ENCODE measurements at places on chromosomes 6 and 20. TPM values are rescaled to one million over a fixed set of nuclear protein-coding genes. Genes with fewer than 3 reads are reported as not detected.

The SLC52A3 gene
- total RNA-seq: 5.9 TPM

The DNAH8 gene
- total RNA-seq: 0.06 TPM

The CAGE1 gene
- total RNA-seq: not detected

The TSPO2 gene
- not detected for total RNA-seq

The PNPLA1 gene
- total RNA-seq: 0.29 TPM

The TGM3 gene
- total RNA-seq: not detected

The RBM24 gene
- total RNA-seq: 2.0 TPM

The TMEM244 gene
- total RNA-seq: not detected

- no peak for DNase-seq
Observed at GRCh38 chr6:146515212-146515611, 28.4 kb upstream of the RAB32 start.

GRCh38 chr6:15879371-15880261, 216.8 kb upstream of the DTNBP1 start:
- DNase-seq: peak; percentile 56

DNA sequence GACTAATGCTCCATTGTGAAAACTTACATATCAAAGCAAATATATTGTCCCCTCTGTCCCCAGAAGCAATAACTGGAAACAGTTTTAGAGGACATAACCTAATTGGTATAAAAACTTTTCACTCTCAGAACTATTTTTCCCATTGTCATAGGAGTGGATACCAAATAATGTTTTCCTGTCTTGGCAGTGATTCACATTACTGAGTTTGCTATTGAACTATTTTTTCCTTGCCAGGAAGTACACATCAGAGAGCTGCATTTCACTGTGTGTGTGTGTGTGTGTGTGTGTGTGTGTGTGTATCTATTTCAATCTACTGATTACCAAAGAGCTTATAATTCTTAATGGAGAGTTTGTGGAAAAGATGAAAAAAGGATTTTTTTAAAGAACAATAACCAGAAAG, 45.4 kb downstream of the AKAP12 start:
- peak; percentile 37 for DNase-seq

DNA sequence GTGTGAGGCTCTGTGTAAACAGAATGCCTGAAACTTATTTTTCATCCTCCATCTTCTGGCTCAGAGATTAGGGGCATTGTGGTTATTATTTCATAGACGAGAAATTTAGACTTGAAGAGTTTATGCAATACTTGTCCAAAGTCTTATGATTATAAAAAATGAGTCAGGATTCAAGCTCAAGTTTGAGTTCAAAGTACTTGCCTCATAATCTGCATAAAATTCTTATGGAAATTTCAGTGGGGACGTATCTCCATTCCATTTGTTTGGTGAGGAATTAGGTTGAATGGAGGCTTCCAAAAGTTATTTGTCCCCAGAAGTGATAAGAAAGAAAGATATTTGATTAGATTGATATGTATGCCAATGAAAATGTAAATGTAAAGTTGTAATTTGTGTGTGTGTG, 93.7 kb upstream of the CLVS2 start:
- DNase-seq: no peak

DNA sequence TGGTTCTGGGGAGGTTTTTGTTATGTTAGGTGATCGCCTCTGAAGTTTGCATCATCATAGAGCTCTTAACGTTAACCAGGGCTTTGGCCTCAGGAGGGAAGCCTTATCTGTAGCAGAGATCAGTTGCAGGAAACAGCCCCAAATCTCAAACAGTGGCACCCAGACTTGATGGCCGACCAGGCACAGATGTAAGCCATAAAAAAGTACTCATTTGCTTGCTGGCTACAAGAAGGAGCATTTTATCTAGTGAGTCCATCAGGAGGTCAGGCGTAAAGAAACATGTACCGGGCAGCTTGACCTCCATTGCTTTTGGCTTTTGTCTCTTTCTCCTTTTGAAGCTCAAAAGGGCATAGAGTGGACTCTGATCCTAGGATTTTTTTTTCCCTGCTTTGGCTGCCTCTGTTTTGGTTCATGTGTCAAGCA, 122.3 kb downstream of the CCDC170 start:
- no peak for DNase-seq

- DNase-seq: no peak
Observed at GRCh38 chr6:76792394-76792793, 670.9 kb downstream of the HTR1B start.

DNA sequence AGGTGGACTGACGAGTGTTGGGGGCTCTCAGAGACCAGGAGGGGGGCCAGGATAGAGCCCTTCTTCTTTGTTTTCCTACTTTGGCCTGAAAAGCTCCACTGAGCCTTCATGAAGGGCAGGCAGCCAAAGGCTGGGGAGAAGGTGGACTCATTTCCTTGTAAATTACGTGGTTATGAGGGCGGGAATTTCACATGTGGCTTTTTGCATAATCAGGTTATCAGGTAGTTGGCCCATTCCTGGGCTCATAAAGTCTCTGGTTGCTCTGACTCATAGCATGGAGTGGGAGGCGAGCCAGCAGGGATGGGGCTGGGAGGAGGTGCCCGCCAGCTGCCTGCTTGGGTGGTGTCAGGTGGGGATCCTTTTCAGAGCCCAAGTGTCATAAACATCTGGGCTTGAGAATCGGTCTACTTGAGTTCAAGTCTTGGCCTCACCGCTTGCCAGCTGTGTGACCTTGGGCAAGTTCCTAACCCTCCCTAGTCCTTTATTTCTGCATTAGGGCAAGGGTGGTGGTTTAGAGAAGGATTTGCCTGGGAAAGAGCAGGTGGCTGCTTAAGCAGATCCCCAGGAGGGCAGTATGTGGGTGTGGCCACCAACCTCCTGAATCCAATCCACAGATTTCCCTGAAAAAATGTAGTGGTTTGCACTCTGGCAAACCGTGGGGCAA, 26.5 kb upstream of the RNF24 start:
- DNase-seq: peak; percentile 100

DNA sequence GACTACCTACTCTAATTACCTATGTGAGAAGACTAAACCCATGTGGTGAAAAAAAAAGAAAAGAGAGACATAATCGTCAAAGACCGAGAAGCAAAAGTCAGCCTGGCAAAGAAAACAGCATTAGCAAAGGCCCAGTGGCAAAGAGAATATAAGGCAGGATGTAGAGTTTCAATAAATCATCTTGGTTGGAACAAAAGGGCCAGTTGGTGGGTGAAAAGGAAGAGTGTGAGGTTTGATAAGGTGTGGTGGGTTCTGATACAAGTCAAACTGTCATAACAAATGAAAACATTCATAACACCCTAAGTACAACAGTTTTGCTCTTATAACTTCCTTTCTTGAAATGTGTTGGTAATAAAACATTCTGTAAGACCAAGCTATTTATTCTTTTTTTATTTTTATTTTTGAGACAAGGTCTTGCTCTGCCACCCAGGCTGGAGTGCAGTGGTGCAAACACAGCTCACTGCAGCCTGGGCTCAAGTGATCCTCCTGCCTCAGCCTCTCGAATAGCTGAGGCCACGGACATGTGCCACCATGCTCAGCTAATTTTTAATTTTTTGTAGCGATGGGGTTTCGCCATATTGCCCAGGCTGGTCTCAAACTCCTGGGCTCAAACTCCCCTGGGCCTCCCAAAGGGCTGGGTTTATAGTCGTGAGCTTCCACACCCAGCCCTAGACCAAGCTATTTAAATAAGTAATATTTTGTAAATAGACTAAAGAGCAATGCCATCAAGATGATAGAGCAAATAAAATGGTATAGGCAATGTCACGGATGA, 18.9 kb upstream of the GTF3C6 start:
- DNase-seq: no peak

- no peak for DNase-seq
Observed at GRCh38 chr20:9141070-9141469, 72.2 kb downstream of the PLCB4 start.
